ENCODE measurements at places on chromosomes 12 and 14.

DNA sequence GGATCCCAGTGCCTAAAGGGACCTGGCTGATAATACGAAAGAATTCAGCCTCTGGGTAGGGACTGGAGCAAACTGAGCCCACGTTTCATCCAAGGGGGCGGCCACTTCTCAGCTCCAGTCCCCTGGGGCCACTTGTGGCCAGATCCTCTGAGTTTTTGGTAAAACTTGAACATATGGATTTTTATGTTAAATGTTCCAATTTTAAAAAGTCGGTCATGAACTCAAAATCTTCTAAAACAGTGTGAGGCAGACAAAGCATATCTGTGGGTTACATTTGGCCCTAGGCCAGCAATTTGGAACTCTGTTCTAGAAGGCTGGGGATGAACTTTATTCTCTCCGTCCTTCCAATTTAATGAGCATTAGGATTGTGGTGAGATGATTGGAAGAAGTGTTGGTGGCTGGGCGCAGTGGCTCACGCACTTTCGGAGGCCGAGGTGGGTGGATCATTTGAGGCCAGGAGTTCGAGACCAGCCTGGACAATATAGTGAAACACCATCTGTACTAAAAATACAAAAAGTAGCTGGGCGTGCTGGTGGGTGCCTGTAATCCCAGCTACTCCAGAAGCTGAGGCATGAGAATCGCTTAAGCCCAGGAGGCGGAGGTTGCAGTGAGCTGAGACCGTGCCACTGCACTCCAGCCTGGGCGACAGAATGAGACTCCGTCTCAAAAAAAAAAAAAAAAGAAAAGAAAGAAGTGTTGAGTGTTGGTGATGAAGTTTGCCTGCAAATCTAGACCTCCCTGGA is 3.0 kb upstream of the PPP1CC start:
- DNase-seq: no peak

DNA sequence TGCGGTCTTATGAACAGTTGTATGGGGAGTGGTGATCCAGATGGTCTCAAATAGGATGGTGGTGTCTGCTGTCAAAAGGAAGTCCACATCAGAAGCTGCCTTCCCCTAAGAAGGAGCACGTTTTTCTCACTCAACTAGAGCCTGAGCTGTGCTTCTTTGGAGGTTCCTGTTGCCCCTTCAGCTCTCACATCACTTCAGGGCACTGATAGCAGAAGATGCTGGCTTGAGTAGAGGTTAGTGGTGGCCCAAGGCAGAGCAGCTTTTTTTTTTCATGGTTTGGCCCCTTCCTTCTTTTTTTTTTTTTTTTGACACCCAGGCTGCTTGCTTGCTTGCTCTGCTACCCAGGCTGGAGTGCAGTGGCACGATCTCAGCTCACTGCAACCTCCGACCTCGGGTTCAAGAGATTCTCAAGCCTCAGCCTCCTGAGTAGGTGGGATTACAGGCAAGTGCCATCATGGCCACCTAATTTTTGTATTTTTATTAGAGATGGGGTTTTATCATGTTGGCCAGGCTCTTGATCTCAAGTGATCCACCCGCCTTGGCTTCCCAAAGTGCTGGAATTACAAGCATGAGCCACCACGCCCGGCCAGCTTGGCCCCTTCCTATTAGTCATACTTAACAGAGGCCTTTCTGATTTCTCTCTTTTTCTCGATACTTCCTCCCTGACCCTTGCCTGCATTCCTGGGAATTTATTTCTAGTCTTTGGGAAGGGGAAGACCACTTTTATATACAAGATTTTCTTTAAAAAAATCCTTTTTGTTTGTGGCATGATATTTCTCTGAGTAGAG is 31.6 kb downstream of the KLRD1 start:
- no peak for DNase-seq

- DNase-seq: no peak
These were observed 266.4 kb upstream of the RGS6 start for GRCh38 chr14:71665781-71666180.

DNA sequence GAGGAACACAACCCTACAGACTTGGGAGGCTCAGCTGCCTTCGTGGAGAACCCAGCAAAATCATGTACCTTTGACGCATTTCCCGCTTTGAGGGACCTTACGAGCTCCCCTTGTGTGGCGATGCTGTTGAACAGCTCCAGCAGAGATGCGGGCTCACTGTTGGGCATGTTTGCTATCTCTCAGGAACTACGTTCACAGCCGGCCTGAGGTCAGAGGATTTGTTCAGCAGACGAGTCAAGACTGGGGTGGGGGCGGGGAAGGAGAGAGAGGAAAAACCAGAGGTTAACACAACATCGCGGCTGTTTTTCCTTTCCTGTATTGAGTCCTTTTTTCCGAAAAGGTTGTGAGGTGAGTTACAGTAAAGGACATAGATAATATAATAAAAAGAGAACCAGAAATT is 45.9 kb downstream of the SLC25A47 start:
- no peak for DNase-seq

DNA sequence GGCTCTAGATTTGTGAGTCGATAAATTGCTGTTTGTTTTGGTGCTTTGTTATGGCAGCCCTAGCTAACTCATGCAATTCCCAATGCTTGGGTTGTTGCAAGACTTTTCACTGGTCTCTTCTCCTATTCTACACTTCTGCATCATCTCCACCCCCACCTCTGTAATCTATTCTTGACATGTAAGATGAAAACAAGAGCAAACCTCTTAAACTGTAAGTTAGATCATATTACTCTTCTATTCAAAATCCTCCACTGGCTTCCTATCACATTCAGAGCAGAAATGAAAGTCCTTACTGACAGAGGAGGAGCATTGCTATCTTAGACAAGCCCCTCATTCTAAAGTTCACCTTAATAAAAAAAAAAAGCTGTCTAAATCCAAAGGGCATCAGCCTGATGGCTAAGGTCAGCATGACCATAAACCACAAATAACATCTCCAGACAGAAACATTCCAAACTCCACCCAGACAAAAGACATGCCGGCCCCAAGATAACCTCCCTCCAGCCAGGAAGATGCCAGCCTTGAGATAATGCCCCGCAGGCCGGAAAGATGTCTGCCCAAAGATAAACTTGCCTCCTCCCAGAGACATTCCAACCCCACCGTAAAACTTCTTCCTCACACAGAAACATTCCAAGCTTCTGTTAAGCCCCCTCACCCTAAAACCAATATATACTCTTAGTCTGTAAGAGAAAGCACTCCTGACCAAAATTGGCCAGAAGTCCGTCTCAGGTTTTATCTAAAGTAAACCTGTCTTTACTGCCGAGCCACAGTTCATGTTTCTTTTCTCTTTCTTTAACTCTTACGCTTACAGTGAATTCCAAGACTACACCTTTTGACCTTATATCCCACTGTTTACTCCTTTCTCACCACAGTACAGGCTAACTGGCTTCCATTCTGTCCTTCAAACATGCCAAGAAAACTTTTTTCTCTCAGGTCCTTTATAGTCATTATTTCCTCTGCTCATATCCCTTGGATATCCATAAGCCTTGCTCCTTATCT is 308.9 kb downstream of the KCNH5 start:
- no peak for DNase-seq
